Activated CD4-positive, alpha-beta T cell treated with anti-CD3 and anti-CD28 coated beads, Interleukin-2, amount 10 ng/mL, durations not matched to agents 7 days and 5 days (primary cell): ENCODE measurements at places on chromosomes 1 and 21.

DNA sequence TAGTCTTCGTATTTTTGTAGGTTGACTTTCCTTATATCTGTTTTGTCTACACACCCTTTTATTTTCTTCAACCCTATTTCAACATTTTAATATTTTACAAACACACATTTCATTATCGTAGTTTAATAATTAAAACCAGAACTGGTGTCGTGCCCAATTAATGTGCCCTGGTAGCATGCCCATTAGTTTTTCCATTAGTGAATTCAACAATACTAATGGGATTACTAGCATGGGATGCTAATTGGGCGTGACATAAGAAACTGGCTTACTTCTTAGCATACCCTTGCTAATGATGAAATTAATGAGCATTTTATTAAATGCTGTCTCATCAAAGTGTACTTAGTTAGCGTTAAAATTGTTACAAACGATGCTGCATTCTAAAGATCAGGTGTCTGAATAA is 332.7 kb downstream of the USH2A start:
- DNase-seq = no peak
- H3K4me1 ChIP-seq = no peaks in the 10 kb centered on the region
- no peak overlapping the region for H3K27ac ChIP-seq
- no peak overlapping the region for H3K4me3 ChIP-seq
- H3K36me3 ChIP-seq = no peaks in the 10 kb centered on the region
- no peaks in the 10 kb centered on the region for H3K27me3 ChIP-seq

DNA sequence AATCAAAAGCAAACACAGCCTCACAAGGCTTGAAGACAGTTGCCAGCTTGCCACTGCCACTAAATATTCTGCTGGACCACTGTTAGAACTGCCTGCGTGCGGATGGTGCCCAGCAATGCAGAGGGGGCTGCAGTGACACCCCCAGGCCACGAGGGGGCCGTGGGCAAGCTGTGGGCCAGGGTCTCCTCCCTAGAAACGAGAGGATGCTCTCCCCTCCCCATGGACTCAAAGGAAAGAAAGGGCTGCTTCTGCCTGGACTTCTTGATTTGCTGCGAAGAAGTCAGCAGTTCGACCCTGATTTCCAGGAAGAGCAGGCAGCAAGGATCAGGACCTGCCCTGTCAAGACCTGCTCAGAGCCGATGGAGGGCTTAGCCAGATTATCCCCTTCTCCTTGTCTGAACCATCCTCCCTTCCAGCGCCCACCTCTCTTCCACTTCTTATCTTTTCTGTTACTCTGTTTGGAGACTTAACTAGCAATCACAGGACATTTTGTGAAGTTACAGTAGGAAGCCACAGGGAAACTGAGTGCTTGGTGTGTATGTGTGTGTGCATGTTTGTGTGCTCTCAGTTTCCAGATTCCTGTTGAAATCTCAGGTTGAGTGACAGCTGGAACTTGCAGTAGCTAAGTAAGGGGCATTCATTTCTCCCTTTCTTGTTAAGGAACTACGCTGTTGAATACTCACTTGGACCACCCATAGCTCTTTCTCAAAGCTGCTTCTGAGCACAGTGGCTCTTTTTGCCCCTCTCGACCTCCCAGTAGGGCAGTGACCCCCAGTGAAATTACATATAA is 2.7 kb downstream of the MAN1C1 start:
- DNase-seq = peak; percentile 56
- peak overlapping the region; percentile 93 for H3K27ac ChIP-seq
- peaks cover 77% of the 10 kb centered on the region for H3K4me1 ChIP-seq
- peaks cover 10% of the 10 kb centered on the region for H3K27me3 ChIP-seq

DNA sequence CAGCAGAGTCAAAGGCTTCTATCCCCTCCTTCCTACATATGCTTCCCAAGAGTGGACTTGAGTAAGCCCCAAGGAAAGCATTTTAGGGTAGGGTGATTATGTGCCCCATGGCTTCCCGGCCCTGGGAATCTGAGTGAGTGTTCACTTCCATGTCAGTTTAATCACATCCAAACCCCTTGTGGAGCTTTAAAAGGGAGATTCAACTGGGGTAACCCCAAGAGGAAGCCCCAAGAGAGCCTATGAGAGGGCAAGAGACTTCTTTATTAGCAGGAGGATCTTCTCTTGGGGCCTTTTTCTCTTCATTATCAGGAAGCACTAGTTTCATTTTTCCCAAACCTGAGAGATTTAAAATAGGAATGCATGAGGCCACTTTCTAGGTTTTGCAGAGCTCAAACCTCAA is 97.0 kb upstream of the IRF2BP2 start:
- H3K36me3 ChIP-seq = peaks cover 4% of the 10 kb centered on the region
- peaks cover 9% of the 10 kb centered on the region for H3K27me3 ChIP-seq
- DNase-seq = no peak
- no peak overlapping the region for H3K27ac ChIP-seq
- H3K4me1 ChIP-seq = peaks cover 3% of the 10 kb centered on the region

DNA sequence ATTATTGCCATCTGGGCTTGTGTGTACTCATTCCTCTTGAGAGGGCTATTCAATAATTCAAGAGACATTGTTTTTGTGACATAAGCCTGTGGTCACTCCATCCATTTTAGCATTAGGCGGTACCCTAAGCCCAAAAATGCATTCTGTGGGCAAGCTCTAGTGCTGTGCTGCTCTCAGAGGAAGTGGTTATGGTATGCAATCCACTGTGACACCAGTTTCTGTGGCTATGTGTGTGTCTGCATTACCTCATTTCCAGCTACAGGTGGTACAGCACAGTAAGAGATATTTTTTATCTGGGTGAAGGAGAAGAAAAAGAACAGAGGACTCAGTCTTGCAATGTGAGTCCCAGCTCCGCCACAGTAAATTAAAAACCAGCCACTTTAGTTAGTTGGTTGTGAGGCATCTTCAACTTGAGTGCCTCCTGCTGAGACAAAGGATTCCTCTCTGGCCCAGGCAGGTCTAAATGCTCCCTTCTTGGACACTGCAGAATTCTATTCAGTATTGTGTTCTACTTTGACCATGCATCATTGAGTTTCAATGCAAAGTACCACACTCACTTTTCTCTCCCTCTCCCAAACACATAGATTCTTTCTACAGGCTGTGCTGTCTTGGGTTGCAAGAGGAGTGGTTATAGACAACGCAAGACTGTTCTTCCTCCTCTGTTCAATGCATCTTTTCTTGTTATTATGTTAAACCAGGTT is 777.8 kb upstream of the BRINP3 start:
- H3K4me3 ChIP-seq = no peak overlapping the region
- H3K27me3 ChIP-seq = no peaks in the 10 kb centered on the region
- no peak overlapping the region for H3K27ac ChIP-seq
- DNase-seq = no peak
- H3K36me3 ChIP-seq = no peaks in the 10 kb centered on the region

GRCh38 chr1:175314300-175314699 is 121.7 kb upstream of the KIAA0040 start:
- no peak overlapping the region for H3K27ac ChIP-seq
- peaks cover 31% of the 10 kb centered on the region for H3K27me3 ChIP-seq
- H3K36me3 ChIP-seq = no peaks in the 10 kb centered on the region

DNA sequence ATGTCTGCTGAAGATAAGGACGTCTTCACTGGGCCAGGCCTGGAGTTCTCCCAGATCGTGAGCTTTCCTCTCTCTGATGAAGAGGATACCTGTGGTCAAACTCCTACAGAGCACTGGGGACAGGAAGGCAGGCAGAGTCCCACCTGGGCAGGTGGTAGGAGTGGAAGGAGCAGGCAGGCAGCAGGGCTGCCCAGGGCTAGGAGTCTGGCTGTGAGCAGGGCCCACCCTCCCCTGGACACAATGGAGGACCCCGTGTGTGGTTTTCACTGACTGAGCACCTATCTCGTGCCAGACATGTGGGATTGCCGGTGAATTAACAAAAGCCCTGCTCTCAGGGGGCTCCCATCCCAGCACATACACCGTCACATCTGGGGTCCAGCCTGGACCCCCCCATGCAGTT is 4.9 kb upstream of the SAMD11 start:
- H3K36me3 ChIP-seq = no peaks in the 10 kb centered on the region
- peaks cover 30% of the 10 kb centered on the region for H3K27me3 ChIP-seq
- no peak overlapping the region for H3K4me3 ChIP-seq
- H3K4me1 ChIP-seq = peaks cover 7% of the 10 kb centered on the region
- H3K27ac ChIP-seq = no peak overlapping the region
